CMK (cell line): ENCODE measurements at places on chromosomes 4 and X.

DNA sequence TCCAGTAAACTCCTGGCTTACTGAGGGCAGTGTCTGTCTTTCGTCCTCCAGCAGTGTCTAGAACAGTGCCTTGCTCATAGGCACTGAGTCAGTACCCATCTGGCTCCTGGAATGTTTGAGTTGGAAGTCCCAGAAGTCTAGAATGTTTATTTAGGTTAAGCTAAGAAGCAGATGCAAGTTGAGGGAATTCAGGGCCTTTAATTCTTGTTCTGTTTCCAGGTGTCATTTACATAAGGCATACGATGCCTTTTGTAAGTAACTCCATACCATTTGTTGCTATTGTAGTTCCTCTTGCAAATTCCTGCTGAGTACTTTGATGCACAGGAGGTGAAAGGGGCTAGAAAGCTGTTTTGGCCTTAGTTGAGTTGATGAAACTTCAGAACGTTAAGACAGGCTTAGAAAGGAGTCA lies 22.2 kb downstream of the ARHGAP10 start:
- DNase-seq, result no peak

- no peak for DNase-seq
Measured at GRCh38 chrX:136586386-136586785, 54.4 kb downstream of the VGLL1 start.

- DNase-seq, result no peak
Measured at GRCh38 chr4:31026256-31026655, 306.1 kb downstream of the PCDH7 start.

GRCh38 chrX:4800756-4801155 lies 1087.3 kb upstream of the PRKX start:
- DNase-seq, result no peak

- no peak for DNase-seq
Measured at GRCh38 chr4:67131224-67131623, 414.1 kb downstream of the CENPC start.

- DNase-seq, result no peak
Measured at GRCh38 chr4:47217884-47218283, 186.5 kb downstream of the GABRB1 start.

- DNase-seq, result no peak
Measured at GRCh38 chrX:141941234-141941633, 37.5 kb downstream of the MAGEC1 start.

DNA sequence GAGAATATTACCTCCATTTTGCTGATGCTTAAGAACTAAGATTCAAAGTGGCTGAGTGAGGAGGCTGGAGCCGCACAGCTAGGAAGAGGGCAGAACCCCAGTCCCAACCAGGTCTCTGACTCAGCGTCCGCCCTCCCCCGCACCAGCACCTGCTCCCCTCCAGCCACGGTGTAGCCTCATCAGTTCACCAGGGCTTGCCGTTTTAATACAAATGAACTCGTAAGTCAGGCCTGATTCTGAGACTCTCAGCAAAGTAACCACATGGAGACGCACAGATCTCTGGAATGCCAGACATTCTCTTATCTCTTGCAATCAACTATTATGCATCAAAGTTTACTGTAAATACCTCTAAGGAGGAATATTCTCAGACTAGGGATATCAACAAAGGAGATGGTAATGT lies 52.4 kb downstream of the ENPP6 start:
- no peak for DNase-seq

- no peak for DNase-seq
Measured at GRCh38 chrX:57380026-57380796, 93.7 kb downstream of the FAAH2 start.

- DNase-seq, result no peak
Measured at GRCh38 chr4:7180938-7181337, 11.4 kb upstream of the SORCS2 start.
